ENCODE measurements at places on chromosomes 13 and 19.

GRCh38 chr13:49023431-49023830, 47.7 kb downstream of the FNDC3A start:
- no peak for DNase-seq

DNA sequence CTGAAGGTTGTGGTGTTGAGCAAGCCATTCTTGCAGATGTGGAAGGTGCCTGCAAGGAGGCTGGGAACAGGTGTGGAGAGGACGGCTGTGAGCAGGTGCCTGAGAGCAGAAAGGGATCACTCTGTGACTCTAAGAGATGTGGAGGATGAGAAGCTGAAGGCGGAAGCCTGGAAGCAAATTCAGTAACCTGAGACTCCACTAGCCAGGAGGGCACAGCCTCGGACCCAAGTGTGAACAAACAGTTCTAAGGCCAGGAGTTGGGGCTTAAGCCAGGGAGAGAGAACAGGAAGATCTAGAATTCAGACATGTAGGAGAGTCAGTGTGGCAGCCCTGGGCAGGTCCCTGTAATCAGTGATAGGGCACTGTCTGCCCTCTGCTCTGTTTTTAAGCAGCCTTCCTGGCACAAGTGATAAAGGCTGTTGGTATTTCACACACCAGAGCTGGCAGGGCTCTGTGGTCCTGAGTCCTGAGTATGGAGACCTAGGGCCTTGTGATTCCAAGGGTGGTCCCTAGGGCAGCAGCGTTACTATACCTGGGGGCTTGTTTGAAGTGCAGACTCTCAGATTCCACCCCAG, 131.3 kb downstream of the SLC7A1 start:
- DNase-seq: no peak

DNA sequence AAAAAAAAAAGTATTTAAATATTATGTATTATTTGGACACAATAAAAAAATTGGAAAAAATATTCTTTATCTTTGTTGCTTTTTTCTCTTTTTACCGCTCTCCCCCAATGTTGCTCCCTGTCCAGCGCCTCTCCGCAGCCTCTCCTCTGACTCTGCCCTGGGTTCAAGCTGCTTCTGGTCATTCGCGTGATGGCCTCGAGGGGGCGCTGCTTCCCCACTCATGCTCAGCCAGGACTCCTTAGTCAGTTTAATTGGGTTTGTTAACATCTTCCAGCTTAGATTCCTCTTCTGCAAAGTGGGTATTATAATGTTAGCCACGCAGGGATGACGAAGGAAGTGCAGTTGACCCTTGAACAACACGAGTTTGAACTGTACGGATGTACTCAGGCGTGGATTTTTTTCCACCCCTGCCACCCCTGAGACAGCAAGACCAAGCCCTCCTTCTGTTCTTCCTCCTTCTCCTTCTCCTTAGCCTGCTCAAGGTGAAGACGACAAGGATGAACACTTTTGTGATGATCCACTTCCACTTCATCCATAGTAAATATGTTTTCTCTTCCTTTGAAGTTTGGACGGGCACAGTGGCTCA, 4.9 kb upstream of the NWD1 start:
- peak; percentile 72 for DNase-seq

DNA sequence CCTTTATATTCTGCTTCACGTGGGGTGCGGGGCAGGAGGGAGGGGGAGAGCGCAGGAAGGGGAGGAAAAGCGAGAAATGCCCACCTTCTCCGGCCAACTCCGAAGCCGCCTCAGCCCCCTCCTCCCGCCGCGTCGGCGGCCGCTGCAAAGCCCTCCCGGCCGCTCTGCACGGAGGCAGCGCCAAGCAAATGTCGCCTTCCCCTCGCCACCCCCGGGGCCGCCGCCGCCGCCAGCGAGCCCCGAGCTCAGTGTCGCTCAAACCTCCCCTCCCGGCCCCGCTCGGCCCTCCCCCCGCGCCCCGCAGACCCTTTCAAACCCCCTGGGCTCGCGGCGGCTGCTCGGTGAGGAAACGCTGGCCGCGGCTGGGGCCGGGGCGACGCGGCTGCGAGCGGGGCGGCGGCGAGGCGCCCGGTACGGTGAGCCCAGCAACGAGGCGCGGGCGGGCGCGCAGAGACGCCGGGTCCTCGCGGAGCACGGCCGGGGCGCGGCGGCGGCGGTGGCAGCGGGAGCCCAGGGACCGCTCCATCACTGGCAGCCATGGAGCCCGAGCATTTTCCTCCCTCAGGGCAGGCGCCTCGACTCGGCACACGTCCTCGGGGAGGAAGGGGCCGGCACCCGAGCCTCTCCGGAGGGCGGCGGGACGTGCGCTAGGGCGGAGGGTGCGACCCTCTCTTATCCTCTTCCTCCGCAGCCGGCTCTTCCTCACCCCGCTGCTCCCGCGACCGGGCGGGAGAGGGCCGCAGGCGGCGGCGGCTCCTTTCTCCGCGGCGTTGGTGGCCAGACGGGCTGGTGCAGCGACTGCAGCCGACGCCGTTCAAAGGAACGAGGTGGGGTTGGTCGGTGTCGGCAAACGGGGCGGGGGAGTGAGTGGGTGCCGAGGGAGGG, 463 bp upstream of the TSC22D1 start:
- peak; percentile 88 for DNase-seq

- DNase-seq: no peak
These were observed 248.8 kb downstream of the RGCC start for GRCh38 chr13:41706152-41706551.

- no peak for DNase-seq
These were observed 184.9 kb downstream of the DIAPH3 start for GRCh38 chr13:59978862-59979261.

GRCh38 chr19:7562646-7563393, 27.3 kb downstream of the PNPLA6 start:
- DNase-seq: no peak

DNA sequence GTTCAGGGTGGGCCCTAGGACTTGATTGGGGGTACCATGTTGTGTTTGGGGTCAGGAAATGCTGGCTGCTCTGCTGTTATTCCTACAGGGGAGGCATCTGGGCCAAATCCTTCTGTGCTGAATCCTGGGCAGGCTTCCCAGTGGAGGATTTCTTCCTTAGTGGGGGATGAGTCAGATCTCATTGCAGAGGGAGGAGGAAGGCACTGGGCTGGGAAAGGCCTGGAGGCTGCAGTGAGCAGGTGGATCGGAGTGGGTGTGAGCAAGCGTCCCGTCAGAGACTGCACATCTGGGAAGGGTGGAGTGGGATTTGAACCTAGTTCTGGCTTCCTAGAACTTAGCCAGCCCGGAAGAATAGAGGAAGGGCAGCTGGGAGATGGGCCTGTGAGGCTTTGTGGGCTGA, 11.5 kb downstream of the CCDC124 start:
- DNase-seq: no peak

DNA sequence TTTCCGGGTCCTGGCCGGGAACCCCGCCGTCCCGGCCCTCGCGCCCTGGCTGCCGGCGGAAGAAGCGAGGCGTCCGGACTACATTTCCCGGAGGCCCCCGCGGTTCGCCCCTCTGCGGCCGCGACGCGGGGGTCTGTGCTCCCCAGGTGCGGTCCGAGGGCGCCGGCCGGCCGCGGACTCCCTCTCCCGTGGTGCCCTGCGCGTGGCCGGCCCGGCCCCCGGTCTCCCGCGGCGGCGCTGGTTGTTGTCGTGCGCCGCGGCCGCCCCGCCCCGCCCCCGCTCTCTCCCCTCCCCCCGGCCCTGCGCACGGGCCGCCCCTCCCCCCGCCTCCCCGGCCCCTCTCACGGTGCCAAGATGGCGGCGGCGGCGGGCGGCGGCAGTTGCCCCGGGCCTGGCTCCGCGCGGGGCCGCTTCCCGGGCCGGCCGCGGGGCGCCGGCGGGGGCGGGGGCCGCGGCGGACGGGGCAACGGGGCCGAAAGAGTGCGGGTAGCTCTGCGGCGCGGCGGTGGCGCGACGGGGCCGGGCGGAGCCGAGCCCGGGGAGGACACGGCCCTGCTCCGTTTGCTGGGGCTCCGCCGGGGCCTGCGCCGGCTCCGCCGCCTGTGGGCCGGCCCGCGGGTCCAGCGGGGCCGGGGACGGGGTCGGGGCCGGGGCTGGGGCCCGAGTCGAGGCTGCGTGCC, at the start of gene KMT2B:
TSS of gene KMT2B (plus strand) at position 339 of the 680 bp plus-strand sequence. CDS start at position 355, 16 bp downstream.
- no peak for DNase-seq

DNA sequence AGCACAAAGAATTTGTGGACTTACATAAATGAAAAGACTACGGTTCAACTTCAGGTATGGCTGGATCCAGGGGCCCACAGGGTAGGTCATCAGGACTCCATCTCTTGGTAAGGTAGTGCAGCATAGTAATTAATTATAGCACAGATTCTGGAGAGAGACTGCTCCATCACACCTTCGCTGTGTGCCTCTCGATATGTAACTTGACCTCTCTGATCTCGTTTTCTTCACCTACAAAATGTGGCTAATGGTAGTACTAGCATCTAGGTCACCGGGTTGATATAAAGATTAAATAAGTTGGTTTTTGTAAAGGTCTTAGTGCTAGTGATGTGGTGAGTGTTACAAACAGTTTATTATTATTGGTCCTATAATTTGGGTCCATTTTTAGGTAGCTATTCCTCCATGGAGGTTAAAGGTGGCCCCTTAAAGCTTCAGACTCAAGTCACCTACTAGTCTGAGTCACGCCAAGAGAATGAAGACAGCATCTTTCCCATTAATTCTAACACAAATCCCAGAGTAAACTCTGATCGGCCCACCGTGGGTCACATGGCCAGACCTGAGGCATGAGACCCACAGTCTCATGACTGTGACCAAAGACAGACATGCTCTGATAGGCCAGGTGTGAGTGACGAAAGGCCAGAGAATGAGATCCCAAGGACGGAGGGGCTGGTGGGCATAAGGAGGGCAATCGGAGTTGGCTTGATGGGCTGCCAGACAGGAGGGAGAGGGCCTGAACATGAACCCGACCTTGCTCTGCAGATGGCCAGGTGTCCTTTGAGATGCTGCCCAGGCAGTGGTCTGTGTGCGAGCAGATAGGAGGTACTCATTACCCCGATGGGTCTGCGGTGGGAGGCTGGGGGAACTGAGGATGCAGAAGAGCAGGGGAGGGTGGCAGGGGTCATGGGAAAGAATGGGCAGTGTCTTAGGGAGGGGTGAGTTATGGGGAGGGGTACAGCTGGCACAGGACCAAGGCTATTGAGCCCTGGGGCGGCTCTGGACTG, 18.3 kb upstream of the PSMD8 start:
- DNase-seq: no peak

GRCh38 chr13:31930490-31930889, 101.1 kb upstream of the FRY start:
- no peak for DNase-seq

GRCh38 chr13:77928909-77929308, 10.3 kb upstream of the EDNRB start:
- no peak for DNase-seq

DNA sequence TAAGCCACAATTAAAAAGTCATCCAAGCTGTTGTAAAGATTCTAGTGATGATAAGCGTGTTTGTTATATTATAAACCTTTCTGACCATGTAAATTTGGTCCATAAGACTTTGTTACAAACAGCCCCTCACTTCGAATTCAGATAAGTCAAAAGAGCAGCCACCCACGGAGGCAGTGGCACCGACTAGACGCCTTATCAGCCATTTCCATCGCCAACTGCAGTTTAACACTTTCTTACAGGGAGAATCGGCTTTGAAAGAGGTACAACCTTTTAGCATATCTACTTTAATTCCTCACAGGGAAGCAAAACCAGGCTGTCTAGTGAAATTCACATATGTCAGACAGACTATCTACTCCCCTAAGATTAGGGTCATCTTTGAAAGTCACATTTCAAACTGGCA, 47.5 kb downstream of the SOX21 start:
- DNase-seq: no peak

- DNase-seq: no peak
These were observed 39.6 kb downstream of the C1QTNF9 start for GRCh38 chr13:24348797-24349515.

- no peak for DNase-seq
These were observed 5.0 kb upstream of the EID2 start for GRCh38 chr19:39544911-39545310.

- no peak for DNase-seq
These were observed 536.7 kb upstream of the ARGLU1 start for GRCh38 chr13:107104631-107105030.

DNA sequence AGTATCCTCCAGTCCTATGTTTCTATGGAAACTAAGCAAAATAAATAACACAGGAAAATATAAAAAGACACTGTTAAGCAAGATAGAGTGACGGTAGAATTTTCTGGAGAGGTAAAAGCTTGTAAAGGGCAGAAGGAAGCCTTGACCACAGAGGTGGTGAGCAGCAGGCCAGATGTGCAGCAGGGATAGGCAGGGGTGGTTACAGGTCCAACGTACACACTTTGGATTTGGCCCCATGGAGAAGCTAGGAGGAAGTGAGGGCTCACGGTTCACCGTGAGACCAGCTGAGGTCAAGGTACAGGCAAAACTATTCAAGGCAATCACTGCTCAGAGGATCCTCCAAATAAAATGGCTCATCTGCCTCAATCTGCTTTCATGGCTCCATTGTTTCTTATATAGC, 242.8 kb downstream of the B3GLCT start:
- no peak for DNase-seq

- DNase-seq: no peak
These were observed 58.9 kb downstream of the ESD start for GRCh38 chr13:46738055-46738454.

GRCh38 chr19:15015946-15016542, 33.2 kb upstream of the CASP14 start:
- peak; percentile 44 for DNase-seq

- DNase-seq: no peak
These were observed 166.8 kb downstream of the PDS5B start for GRCh38 chr13:32752997-32753606.

DNA sequence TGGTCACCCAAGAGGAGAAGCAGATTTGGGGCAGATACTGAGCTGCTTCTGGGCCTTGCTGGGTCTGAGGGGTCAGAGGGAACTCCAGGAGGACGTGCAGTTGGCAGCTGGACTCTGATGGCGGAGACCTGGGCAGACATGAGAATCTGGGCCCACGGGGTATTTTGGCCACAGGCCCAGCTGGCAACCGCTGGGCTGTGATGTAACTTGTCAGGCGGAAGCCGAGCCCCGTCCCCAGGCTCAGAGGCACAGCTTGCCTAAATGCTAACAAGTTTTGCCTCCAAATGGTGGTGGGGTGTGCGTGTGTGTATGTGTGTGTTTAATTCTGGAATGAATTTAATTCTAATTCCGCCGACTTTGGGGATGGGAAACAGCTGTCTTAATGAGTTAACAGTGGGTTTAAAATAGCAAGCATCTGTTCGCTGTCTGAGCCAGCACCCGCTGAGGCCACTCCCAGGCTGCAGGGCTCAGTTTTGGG, 11.6 kb downstream of the ZNRF4 start:
- DNase-seq: no peak

GRCh38 chr13:51230477-51231105, 8.4 kb downstream of the FAM124A start:
- DNase-seq: no peak

All from retina (tissue), 1 donor.